ENCODE measurements at places on chromosomes 3 and 15.

GRCh38 chr3:2938711-2939110 lies 171.5 kb downstream of the IL5RA start:
- DNase-seq = no peak

DNA sequence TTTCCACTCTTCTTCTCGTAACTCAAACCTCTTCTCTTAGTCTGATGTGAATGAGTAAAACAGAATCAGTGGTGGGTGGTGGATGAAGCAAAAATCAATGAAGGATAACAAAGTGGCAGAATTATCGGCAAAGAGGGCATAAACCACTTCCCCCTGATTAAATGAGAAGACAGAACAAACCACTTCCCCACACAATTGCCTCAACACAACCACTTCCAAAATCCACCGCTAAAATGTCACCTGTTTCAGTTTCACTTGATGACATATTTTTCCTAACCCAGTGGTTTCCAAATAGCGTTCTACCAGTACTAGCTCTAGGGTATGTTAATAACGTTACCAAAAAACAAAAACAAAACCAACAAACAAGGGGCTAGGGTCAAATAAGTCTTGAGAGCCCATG lies 478.7 kb upstream of the WNT5A start:
- DNase-seq = no peak

- no peak for DNase-seq
Observed at GRCh38 chr3:81516042-81516441, 245.4 kb downstream of the GBE1 start.

DNA sequence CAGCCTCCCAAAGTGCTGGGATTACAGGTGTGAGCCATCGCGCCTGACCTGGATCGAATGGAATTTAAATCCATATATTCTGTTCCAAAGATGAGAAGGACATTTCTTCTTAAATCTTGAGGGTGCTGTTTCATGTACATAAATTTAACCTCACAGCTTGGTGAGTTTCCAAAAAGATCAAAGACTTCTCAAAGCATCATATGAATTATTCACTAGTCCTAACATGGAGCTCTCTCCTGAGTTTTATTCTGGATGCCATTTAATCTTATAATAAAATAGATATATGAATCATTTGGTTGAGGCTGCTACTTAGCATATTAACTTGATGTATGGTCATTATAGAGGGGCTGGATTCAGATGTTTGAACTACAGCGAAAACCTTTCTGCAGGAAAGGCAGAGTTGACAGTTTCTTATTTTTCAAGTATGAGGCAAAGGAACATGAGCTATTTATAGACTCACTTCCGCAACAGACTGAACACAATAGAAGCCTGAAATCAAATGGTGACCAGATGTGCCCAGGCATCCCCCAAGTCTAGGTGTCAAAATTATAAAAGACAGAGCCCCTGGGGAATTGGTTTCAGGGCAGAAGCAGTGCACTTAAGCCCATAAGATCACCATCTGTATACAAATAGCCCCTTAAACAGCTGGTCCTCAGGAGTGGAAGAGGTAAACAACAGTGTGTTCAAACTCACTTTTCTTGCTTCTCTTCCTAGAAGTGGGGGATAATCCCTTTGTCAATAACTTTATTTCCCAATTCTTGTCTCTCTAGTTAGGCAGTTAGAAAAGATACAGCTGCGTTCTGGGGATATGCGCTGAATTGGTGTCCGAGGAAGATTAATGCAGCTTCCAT lies 29.7 kb downstream of the STARD9 start:
- no peak for DNase-seq

DNA sequence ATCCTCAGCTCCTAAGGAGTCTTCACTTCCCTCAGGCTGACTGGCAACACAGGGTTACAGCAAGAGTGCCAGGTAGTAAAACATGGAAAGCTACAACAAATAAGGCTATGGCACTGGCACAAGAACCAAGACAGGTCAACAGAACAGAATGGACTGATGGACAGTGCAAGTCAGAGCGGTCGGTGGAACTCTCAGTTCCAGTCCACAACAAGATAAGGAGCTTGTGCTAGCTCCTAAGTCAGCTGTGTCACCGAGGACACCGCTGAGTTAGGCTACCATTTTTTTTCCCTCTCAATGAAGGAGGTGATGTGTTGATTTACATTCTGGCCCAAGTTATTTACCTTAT lies 55.9 kb upstream of the LIMD1 start:
- no peak for DNase-seq
